ENCODE measurements at places on chromosomes 12 and 14.
A peak's percentile ranks its signal among the peaks of the same experiment; 100 is the strongest.

DNA sequence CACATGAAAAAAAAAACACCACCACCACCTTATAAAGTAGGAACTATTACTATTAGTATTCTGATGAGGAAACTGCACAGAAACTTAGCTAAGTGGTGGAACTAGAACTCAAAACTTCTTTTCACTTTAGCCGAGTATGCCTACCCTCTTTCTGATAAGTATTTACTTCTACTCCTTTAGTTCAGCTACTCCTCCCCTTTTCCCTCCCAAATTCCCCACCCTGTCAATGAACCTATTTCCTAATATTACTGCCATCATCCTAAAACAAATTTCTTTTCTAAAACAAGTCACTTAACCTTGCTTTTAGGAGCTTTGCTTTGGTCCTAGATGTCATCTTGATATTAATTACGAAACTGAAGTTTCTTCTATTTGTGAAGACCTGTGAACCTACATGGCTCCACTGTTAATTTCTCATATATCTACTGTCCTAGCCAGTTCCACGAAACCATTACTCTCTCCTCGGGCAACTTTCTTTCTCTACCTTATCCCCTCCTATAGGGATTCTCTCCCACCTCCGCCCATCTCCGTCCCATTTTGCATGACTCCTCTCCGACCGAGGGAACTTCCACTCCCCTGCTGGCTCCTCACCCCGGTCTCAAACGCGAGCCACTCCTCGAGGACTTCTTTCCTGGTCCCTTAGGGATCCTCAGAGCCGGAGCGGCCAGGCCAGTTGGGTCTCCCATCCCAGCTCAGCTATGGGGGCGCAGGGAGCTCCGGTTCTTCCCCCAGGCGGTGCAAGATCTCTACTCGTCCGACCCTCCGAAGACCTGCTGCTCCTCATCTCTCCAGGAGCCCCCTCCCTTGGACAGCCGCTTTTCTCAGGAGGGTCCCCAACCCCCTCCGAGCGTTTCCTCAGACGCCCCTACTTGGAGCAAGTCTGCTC lies 1.1 kb downstream of the NUMB start:
- peak; percentile 19 for DNase-seq

- no peak for DNase-seq
Observed at GRCh38 chr12:112087055-112087850, 21.3 kb downstream of the NAA25 start.

DNA sequence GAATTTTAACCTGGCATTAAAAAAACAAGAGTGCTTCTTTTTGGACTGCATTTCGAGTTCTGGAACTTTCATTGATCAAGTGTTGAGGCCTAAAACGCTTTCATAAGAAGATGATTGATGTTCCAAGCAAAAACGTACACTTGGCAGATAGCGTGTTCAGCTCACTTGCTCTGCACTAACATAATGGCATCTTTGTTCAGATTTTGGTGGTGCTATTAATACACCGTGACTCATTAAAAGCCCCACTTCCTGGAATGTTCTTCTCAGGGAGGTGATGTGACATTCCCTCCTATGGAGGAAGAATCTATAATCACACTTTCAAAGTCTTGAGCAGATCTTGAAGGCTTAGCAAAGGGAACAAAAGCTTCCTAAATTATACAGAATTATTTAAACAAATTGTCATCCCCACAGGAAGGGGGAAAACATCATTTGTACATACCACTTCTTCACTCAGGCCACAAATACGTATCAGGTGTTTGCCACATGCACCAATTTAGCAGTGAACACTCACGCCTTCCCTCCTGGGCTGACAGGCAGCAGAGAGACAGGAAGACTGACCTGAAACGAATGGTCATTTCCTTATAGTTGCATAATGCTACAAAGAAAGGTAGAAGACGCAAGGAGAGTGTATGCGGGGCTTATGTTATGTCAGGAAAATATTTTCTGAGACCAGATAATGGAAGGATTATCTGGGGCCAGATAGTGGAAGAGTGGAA lies 15.4 kb downstream of the HSP90AA1 start:
- no peak for DNase-seq

GRCh38 chr12:67893022-67893580 lies 96.1 kb upstream of the IFNG-AS1 start:
- DNase-seq = no peak

DNA sequence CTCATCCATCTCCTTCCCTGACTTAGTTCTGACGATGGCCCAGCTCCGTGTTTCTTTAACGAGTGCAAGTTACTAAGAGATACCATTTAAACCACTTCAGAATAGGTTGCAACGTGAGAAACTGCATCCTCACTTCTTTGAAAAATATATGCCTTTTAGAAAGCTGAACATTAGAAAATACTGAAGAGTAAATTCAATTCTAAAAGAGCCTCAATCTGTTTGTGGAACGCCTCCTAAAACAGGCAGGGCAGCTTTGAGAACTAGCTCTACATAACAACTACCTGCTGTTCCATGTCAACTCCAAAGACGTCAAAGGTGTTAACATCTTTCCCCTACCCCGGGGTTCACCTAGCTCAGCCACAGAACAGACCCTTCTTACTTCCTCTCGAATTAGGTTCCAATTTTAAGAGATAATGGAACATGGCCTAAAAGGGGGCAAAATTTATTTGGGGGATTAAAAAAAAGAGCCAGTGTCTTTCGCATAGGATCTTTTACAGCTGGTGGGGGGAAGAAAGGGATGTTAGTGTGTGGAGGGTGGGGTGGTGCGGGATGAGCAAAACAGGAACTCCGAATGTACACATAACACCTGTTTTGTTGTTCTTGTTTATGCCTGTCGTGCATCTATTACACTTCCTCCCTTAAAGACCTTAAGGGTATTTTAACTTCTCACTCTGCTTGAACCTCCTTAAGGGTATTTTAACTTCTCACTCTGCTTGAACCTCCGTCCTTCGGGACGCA lies 3.3 kb downstream of the BHLHE41 start:
- no peak for DNase-seq

- peak; percentile 40 for DNase-seq
Observed at GRCh38 chr12:57837864-57838562, 8.5 kb downstream of the CTDSP2 start.

DNA sequence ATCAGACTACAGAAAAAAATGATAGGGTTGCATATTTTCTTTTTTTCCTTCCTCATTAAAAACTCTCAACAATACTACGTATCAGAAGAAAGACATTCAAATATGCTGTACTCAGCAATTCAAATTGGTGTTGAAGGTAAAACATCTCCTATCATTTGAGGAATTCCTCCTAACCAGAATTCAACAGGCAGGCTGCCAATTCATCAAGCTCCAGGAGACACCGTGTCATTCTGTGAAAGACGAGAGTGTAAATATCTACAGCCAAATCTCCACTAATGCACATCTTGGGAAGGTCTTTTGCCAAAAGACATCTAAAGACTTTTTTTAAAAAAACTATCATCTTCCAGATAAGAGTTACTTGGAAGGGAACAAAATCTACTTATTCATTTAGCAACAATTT lies 26.6 kb downstream of the NT5DC3 start:
- DNase-seq = no peak

All from CD4-positive, alpha-beta T cell treated with Interleukin-6 for 4 hours (primary cell).